ENCODE measurements at places on chromosomes 4 and X.

GRCh38 chr4:77922158-77923094 lies 59.8 kb downstream of the MRPL1 start:
- no peak for DNase-seq

GRCh38 chrX:148043271-148043855 lies 62.2 kb downstream of the FMR1NB start:
- no peak for DNase-seq

DNA sequence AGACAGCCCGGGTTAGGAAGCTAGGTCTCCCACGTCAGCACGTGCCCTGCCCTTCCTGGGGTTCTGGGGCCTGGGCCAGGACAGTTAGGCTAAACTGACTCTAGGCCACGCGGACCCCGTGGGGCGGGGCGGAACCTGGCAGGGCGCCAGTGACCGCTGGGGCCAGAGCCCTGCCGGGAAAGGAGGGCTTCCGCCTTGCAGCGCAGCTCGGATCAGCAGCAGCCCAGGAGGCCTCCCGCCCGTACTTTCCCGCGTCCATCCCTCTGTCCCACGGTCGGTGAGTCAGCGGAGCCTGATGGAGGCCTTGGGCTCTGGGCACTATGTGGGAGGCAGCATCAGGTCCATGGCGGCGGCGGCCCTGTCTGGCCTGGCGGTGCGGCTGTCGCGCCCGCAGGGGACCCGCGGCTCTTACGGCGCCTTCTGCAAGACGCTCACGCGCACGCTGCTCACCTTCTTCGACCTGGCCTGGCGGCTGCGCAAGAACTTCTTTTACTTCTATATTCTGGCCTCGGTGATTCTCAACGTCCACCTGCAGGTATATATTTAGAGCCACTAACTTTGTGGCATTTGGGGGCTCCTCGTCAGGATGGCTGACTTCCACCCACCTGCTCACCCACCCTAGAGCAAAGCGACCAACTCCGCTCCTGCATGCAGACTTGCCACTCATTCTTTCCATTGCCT lies at the start of gene SMIM10:
SMIM10 (plus strand) TSS at position 191 of the 681 bp plus-strand sequence; CDS start at position 296, 105 bp downstream.
- peak; percentile 32 for DNase-seq

DNA sequence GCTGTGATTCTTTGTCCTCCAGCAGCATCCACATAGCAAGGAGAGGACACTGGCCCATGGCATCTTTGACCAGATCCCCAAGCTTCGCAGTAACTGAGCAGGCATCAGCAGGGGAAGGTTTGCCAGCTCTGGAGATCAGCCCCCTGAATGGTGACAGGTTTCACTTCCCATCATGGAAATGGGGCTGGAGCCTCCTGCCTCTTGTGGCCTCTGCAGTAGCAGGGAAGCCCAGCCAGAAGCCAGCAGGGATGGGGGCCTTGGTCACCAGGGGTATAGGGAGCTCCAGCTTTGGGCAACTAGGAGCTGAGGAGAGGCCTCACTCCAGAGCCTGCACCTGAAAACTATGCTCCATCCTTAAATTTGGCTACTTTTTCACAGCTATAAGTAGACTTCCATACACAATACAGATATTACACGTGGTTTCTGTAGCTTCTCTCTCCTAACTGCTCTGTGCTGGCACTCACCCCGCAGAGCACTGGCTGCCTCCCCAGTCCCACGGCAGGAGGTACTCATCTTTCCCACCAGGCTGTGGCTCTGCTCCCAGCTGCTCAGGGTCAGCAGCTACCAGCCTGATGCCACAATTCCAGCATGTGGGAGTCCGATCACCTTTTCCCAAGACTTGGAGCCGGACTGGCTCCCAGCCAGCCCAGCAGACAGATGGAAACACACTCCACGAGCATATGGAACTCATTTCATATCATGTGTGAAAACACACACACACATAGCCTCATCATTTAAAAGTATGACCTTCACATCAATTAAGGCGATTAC lies 2.8 kb downstream of the TMEM271 start:
- DNase-seq: peak; percentile 90

- no peak for DNase-seq
Observed at GRCh38 chr4:84718699-84719098, 135.8 kb downstream of the CDS1 start.

GRCh38 chrX:41946989-41947612 lies 23.7 kb upstream of the CASK start:
- no peak for DNase-seq

- no peak for DNase-seq
Observed at GRCh38 chr4:106333186-106333585, 16.8 kb downstream of the AIMP1 start.

DNA sequence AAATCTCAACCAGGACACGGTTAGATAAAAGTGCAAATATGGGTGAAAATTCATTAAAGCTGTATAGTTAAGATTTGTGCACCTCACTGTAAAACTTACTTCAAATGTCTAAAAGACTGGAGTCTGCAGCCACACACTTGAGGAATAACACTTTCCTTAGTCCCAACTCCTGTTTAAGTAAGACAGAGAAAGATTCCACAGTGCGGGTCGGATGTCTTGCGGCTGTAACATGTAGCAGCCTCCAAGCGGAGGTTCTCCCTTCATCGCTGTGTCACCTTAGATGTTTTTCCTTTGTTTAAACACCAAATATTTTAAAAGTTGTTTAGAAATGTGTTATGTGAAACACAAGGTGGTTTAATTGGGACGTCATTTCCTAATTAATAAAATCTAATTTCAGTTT lies 905 bp upstream of the MAEA start:
- DNase-seq: no peak

DNA sequence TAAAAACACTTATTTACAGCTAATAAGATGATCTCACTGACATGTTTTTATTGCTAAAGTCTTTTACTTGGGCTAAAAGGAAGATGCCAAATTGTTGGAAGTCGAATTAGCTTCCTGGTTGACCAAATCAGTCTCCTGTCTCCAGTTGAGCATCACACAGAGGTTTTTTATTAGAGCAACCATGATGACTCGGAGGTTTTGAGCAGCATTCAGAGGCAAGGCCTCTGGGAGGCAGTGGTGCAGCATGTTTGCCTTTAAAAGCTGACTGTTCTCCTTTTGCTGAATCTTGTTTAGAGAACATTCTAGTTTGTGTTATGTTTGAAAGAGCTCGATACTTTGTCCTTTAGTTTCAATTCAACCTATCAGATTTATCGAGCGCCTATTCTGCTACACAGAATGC lies 2.1 kb downstream of the UCHL1 start:
- DNase-seq: peak; percentile 62

- DNase-seq: no peak
Observed at GRCh38 chrX:145848448-145848847, 30.8 kb downstream of the SLITRK2 start.

DNA sequence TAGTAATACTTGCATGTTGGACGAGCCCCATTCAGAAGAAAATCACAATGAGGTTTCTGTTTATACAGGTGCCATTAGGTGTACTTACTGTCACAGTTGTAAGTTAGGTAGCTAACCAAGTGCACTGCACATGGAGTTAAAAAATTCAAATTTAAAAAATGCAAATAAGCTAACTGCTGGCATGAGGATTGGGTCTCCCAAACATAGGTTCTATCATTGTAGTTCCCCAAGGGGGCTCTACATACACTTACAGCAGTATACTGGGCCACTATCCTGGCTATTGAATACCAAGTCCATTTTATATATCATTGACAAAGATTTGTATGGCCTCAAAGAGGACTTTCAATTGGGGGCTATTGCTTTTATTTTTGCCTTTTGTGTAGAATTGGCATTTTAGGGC lies 153.4 kb downstream of the FMR1NB start:
- DNase-seq: no peak

GRCh38 chrX:1534301-1535168 lies 2.5 kb downstream of the P2RY8 start:
- no peak for DNase-seq

DNA sequence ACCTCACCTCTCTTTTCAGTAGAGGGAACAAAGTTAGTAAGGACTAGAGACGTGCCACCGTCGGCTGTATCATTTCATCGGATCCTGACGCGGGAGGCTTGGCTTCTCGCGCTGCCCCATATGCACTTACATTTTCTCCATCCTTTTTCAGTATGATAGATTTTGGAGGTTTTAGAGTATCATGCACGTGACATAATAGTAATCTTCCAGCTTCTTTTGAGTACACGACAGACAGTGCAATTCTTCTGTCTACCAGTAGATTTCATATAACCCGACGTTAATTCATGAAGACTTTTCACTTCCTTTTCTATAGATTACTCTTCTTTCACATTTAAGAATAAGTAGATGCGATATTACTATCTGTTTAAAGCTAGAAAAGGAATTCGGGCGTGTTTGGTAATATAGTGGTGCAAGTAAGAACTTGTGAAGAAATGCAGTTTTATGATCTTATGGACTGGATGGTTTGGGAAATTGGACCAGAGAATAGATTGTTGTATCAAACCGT lies 1.0 kb downstream of the CDS1 start:
- peak; percentile 64 for DNase-seq

DNA sequence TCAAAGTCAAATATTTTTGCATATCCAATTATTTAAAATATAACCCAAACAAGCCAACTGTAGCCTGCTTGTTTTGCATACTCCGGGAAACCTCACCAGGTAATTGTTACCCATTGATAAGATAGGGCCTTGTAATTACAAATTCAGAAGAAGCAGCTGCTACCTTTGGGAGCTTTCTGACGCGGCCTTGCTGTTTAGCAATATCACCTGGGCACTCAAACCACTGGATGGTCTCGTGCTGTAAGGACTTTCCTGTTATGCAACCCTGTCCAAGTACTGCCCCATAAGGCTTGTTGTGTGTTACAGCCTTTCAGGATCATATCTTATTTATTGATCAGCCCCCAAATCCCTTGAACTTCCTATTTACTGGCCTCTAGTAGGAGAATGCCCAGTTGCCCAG lies 52.1 kb downstream of the HS3ST1 start:
- no peak for DNase-seq

- DNase-seq: no peak
Observed at GRCh38 chrX:148611993-148612392, 111.6 kb downstream of the AFF2 start.

DNA sequence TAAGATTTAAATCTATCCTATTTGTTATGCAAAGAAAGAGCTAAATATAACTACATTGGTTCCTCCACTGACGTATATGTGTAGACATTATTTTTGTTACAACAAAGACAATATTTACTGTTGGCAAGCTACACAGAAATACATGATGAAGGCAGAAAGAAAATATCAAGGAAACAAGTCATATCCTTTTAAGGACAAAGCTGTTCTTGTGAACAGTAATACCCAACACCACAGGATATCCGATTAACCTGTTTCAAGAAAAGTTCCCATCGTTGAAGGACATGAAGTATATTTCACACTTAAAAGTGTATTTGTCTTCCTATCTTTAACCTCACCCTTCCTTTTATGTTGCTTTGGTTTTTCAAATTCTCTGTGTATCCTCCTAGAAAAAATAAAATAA lies 235.8 kb upstream of the AADAT start:
- DNase-seq: no peak

DNA sequence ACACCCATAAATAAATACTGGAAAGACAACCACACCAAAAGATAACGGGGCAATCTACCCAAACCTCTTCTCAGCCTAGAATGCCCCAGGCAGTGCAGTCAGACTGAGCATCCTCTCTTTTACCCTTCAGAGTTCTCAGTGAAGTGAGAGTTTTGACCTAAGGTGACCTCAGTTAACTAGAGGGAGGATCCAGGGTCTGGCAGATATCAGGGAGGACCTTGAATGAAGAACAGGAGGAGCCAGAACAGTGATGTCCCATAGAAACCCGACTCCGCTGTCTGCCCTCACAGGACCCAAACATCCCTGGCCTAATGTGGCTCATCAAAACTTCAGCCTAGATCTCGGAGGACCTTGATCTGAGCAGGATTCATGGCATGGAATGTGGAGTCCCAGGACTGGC lies at the start of gene MAGEB3:
MAGEB3 (plus strand) TSS at position 263 of the 400 bp plus-strand sequence. CDS start 5,268 bp downstream, outside the sequence.
- DNase-seq: no peak

DNA sequence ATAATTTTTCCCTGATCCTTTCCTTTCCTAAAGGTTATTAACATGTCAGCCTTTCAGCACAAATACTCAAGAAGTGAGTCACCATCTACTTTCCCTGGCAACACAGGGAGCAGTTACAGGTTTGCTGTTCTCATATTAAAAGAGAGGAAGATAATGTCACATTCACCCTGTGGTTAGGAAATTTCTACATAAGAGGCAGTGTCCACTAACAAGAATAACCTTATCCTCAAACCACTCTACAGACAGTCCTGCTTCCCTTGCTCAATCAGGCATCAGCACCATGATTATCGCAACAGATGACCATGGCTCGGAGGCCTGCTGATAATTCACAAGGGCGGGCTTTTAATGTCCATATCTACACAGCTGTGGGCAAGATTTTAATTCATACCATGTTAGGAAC lies 30.9 kb downstream of the RNF150 start:
- DNase-seq: no peak

DNA sequence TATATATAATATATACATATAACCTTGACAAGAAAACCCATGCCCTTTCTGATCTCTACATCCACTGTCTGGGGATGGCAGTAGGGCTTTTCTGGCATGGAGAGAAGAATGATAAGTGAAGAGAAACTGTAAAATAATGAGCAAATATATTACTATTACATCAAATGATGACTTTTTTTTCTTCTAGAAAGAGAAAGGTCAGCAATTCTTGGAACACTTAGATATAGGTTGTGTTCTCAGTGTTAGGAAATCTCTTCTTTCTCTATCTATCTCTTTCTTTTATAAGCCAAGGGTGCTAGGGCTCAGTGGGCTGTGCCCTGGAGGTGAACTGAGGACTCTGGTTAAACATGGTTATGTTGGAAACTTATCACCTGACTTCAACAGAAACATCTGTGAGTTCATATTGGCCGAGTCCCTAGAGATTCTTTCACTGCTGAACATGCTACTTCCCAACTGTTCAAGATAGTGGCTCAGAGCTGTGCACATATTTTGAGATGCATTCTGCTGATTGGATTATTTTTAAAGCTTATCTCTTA lies 265.1 kb downstream of the GBA3 start:
- no peak for DNase-seq

DNA sequence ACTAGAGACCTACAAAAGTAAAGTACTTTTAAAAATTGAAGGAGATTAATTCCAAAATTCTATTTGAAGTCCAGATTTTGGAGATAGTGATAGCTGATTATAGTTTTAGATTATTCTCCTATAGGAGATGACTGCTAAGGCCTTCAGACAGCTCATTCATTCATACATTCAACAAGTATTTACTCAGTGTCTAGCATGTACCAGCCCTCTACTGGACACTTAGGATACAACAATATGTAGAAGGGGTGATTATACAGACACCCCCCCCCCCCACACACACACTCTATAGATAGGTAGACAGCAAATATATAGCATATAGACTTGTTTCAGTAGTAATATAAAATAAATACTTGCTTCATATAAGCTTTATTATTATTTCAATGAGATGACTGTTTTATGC lies 60.4 kb upstream of the TAF9B start:
- no peak for DNase-seq

GRCh38 chr4:183370786-183371185 lies 48.6 kb upstream of the CLDN24 start:
- no peak for DNase-seq

- no peak for DNase-seq
Observed at GRCh38 chrX:124804962-124805361, 458.6 kb downstream of the SH2D1A start.

DNA sequence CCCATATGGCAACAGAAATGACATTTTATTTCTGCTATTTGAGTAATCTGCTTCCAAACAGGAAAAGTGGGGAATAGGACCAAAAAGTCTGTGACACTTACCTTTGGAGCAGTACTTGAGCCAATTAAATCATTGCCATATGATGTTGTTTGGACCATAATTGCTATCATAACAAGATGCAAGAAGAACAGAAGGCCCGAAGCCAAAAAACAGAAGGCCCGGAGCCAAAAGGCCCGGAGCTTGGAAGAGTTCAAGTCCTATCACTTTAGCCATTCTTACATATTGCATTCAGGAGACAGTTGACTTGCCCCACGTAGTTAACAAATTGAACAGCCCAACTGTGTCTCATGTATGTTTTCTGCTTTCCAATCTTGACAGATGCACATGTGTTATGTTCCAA lies 285.6 kb downstream of the ARHGAP24 start:
- no peak for DNase-seq
